ENCODE measurements at places on chromosomes 7 and 10. TPM values are rescaled to one million over a fixed set of nuclear protein-coding genes. Genes with fewer than 3 reads are reported as not detected.

The MYPN gene
- total RNA-seq, result under 0.01 TPM

The BEND7 gene
- 10.6 TPM for total RNA-seq

- no peaks in the 10 kb centered on the region for H3K36me3 ChIP-seq
- H3K27ac ChIP-seq, result no peak overlapping the region
- no peak for DNase-seq
- H3K4me1 ChIP-seq, result no peaks in the 10 kb centered on the region
Measured at GRCh38 chr7:7294911-7295310, 112.6 kb downstream of the C1GALT1 start.

GRCh38 chr7:131170440-131171271 lies 157.0 kb upstream of the MKLN1 start:
- peaks cover 2% of the 10 kb centered on the region for H3K4me1 ChIP-seq
- H3K4me3 ChIP-seq, result no peak overlapping the region
- DNase-seq, result no peak
- H3K27ac ChIP-seq, result no peak overlapping the region

DNA sequence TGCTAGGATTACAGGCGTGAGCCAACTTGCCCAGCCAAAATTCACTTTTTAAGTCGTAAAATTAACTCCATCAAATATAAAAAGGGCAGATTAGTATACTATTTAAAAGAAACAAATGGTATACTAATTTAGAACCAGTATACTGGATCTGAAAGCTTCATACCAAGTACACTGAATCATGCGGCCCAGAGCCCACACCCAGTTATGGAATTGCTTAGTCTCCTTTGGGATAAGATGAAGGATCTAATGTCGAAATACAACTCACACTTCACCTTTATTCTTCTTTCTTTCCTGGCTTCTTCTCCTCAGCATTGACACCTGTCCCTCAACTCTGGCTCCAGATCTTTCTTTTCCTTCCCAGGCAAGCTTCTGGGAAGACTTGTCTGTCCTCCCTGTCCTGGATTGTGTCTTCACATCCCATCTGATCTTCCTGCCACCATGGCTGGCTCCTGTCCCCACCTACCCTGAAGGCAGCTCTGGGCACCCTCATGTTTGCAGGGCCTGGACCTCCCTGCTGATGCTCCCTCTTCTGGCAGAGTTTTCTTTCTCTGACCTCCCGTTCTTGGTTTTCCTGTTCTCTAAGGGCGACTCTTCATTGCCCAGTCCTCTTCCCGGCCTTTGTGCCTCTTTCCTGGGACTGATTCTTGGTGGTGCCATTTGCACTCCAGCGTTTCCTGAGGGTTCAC lies 57.8 kb upstream of the CTBP2 start:
- DNase-seq, result peak; percentile 55
- H3K4me3 ChIP-seq, result no peak overlapping the region
- H3K4me1 ChIP-seq, result no peaks in the 10 kb centered on the region
- H3K27me3 ChIP-seq, result no peaks in the 10 kb centered on the region
